ENCODE measurements at places on chromosomes 6 and 20.

DNA sequence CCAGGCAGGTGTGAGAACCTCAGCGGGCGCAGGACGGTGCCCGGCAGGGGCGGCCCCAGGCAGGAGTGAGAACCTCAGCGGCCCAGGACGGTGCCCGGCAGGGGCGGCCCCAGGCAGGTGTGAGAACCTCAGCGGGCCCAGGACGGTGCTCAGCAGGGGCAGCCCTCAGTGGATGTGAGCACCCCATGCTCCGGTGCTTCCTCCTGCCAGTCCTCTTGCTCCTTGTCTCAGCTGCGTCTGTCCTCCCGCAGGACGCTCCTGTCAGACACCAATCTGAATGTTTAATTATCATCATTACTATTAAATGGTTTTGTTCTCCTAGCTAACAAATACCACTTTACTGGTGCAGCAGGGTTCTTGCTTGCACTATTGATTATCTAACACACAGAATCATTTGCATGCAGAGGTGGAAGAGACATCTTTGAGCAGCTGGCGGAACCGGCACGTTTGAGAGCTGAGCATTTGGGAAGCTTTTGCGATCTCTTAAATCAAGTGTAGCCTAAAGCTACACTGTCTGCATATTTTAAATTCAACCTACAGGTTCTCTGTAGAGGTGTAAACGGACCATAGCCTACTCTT is 39.4 kb upstream of the DACT2 start:
- DNase-seq, result no peak

DNA sequence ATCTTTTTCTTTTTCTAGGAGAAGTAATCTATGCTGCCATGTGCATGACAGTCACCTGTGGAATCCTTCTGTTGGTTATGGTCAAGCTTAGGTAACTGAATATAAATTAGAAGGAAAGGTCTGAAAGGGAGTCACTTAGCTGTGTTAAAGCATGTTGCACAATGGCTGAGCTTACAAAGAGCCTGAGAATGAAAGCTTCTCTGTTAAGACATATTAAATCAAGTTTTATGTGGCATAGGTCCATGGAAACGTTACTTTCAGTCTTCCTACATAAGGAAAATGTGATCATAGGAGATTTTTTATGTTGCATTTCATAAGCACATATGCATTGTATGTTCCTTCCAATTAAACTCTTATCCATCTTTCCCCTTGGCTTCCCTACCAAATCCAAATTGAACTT is 72.1 kb downstream of the GFRAL start:
- DNase-seq, result no peak

- DNase-seq, result no peak
These were observed 67.2 kb downstream of the RPP40 start for GRCh38 chr6:4936681-4937041.

DNA sequence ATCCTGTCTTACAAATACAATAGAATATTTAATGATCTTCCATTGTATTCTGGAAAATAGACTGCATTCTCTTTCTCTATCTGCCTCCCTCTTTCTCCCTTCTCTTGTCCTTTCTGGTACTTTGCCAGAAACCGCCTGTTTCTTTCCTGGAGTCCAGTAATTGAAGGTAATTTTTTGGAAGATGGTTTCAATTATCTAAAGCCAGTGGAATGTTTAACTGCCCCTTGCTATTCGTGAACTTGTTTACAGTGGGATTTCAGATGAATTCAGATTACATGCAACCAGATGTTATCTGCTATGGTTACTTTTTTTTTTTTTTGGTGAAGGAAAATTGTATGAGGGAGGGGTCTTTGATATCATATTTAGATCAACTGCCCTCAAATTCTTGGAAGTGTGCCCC is 655.5 kb upstream of the FLRT3 start:
- DNase-seq, result no peak

DNA sequence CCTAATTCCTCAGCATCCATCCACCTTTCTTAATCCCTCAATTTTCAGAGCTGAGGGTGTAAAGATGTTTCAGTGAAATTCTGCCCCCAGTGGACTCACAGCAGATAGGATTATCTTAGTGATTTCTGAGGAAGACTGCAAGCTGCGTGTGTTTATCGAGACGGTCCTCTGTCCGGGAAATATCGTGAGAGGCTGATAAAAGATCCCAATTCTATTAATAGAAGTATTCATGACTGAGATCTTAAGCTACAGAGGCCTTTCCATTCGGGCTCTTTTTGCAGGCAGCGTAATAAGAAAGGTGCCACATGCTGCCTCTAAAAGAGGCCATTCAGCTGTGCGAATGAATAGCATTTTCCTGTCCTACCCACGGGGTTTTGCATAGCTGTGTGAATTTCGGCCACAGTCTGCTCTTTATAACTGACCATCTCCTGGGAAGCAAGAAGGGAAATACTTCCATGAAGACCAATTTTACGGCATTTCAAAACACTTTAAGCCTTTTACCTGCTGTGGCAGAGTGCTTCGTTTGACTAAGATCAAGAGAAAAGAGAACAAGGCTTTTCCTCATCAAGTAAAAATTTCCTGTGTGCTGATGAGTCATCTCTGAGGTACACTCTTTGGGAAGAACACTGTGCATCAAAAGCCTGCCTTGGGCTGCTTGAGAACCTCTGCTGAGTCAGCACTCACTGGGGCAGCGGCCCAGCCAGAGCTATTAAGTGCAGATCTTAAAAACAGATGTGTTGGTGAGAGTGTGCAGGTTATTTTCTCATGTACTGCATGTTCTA is 208.8 kb downstream of the ARHGAP18 start:
- DNase-seq, result peak; percentile 24

DNA sequence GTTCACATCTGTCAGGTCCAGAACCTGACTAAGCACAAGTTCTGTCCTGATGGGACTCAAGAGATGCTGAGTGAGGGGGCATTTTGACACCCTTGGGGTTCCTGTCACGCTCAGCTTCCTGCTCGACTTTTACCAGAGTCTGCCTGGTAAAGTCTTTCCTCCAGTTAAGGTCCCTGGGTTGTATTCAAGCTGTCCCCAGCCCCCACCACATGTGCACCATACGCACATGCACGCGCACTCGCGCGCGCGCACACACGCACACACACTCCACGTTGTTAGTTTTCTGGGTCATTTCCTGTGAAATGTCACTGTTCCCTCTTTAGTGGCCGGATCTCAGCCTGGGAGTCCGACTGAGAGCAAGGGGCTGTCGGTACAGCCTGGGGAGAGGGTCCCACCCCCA is 166.1 kb downstream of the GMPR start:
- peak; percentile 20 for DNase-seq

Measured in CD4-positive, alpha-beta T cell treated with Interleukin-15 for 1 hour (primary cell).